B cell (primary cell): ENCODE measurements at places on chromosomes 7 and 10. TPM values are rescaled to one million over a fixed set of nuclear protein-coding genes. Genes with fewer than 3 reads are reported as not detected.

DNA sequence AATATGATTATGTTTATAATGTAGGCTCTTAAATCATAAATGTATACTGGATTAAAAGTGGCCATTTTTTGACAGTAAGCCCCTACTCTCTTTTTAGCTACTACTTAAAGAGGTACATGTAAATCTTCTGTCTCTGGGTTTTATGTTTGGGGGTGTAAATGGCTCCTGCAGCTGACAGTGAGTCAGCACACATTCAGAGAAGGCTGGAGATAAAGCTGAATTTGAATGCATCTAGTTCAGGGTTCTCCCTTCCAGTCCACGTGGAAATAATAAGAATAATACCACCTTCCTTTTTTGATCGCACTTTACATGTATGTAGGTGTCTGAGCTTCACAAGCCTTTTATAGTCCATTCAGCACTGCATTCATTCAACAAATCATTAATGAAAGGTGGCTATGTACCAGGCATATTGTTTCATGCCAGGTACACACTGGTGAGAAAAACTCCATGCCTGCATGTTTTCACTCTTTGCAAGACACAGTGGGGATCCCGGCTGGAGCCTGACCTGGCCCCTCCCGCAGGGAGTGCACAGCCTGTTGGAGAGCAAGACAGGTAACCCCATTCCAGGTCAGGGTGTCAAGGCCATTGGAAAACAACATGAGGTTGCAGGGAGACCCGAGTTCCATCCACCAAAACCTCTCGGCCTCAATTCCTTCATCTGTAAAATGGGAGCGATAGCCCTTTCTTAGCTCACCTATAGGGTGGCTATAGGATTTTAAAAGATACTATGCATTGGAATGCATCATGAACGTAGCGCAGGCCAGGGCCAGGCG, 107.5 kb upstream of the ANLN start:
- H3K27me3 ChIP-seq, result no peaks in the 10 kb centered on the region
- H3K27ac ChIP-seq, result no peak overlapping the region
- no peak for DNase-seq
- peaks cover 40% of the 10 kb centered on the region for H3K4me1 ChIP-seq
- no peak overlapping the region for H3K4me3 ChIP-seq

GRCh38 chr7:139183878-139184338, 47.1 kb upstream of the UBN2 start:
- no peak for DNase-seq
- no peak overlapping the region for H3K27ac ChIP-seq
- H3K27me3 ChIP-seq, result no peaks in the 10 kb centered on the region
- no peaks in the 10 kb centered on the region for H3K36me3 ChIP-seq
- H3K4me1 ChIP-seq, result no peaks in the 10 kb centered on the region
- H3K4me3 ChIP-seq, result no peak overlapping the region

DNA sequence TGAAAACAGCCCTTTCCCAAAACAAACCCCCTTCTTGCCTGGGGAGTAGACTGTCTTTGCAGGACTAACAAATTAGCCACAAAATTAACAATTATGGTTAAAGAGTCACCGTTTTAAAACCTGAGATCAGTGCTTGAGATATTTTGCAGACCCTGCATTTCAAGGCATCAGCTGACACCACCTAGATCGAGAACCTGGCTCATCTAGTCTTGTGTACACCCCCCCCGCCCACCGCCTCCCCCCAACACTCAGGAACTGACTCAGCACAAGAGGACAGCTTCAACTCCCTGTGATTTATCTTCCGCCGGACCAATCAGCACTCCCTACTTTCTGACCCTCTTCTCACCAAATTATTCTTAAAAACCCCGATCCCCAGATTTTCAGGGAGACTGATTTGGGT, 737.1 kb downstream of the PHTF2 start:
- no peaks in the 10 kb centered on the region for H3K36me3 ChIP-seq
- H3K27ac ChIP-seq, result no peak overlapping the region
- no peak overlapping the region for H3K4me3 ChIP-seq
- H3K27me3 ChIP-seq, result no peaks in the 10 kb centered on the region

The CLDN3 gene
- total RNA-seq, result not detected in 2 replicates

The TMEM273 gene
- total RNA-seq, result 36.0 and 37.5 TPM in 2 replicates

The CPN1 gene
- total RNA-seq, result not detected in 2 replicates

The CYP26A1 gene
- total RNA-seq, result 0.29 TPM in 1 of 2 replicates, not detected in the other
